ENCODE measurements at places on chromosomes 7 and 10. TPM values are rescaled to one million over a fixed set of nuclear protein-coding genes. Genes with fewer than 3 reads are reported as not detected.

Gene VSTM2A
- total RNA-seq: not detected

Gene CDC123
- 22.1 TPM for total RNA-seq

Gene RBM20
- 0.96 TPM for total RNA-seq

GRCh38 chr10:48983648-48984351 lies 44.2 kb upstream of the LRRC18 start:
- DNase-seq: no peak

GRCh38 chr7:105244594-105244993 lies 144.1 kb downstream of the SRPK2 start:
- DNase-seq: peak; percentile 51

DNA sequence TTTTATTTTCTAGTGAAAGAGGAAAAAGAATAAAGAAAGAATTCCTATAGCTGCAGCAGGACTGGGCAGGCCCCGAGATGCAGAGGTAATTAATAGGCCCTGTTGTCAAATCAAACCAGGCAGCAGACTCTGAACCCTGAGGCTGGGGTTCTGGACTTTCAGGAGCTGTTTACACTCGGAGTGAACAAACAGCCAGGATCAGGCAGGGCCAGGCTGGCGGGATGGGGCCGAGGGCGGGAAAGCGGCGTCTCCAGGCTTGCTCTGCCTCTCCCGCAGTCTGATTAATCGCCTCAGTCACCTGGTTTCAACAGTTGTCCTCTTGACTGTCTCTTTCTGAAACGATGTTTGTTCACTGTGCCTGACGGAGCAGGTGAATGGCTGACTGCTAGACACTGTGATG lies 675.4 kb upstream of the FOXK1 start:
- DNase-seq: no peak
